ENCODE measurements at places on chromosomes 12 and 14. TPM values are rescaled to one million over a fixed set of nuclear protein-coding genes. Genes with fewer than 3 reads are reported as not detected.

ULK1 gene
- 29.2 TPM for polyA plus RNA-seq

ADAM20 gene
- 0.10 TPM for polyA plus RNA-seq

TTC6 gene
- 0.12 TPM for polyA plus RNA-seq

NFATC4 gene
- 60.9 TPM for polyA plus RNA-seq

KLRG1 gene
- 2.0 TPM for polyA plus RNA-seq

KLHL33 gene
- polyA plus RNA-seq: 0.54 TPM

CLEC4A gene
- 2.3 TPM for polyA plus RNA-seq

ASB2 gene
- 0.30 TPM for polyA plus RNA-seq

CACNA1C gene
- polyA plus RNA-seq: 7.9 TPM

SLC6A15 gene
- 1.2 TPM for polyA plus RNA-seq

GNG2 gene
- polyA plus RNA-seq: 84.7 TPM
